ENCODE measurements at places on chromosomes 4 and X. TPM values are rescaled to one million over a fixed set of nuclear protein-coding genes. Genes with fewer than 3 reads are reported as not detected.

DNA sequence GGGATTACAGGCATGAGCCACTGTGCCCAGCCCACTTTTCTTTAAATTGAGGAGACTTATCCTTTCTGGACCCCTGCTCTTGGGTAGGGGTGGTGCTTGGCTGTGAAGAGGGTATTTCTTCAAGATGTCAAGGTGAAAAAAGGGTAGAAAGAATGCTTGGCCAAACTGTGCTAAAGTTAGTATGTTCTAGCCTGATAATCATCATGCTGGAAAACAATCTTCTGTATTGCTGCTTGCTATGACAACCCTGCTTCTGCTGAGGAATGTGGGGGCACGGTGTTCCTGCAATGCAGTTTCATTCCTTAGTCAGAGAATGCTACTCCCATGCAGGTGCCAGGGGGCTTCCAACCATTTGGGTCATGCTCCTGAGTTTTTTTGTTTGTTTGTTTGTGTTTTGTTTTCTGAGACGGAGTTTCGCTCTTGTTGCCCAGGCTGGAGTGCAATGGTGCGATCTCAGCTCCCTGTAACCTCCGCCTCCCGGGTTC lies 4.0 kb upstream of the UBE2A start:
- no peak for DNase-seq
- H3K4me3 ChIP-seq, result no peak overlapping the region
- H3K27me3 ChIP-seq, result no peaks in the 10 kb centered on the region
- no peaks in the 10 kb centered on the region for H3K36me3 ChIP-seq
- H3K27ac ChIP-seq, result no peak overlapping the region

- H3K4me3 ChIP-seq, result peak overlapping the region; percentile 78
- H3K4me1 ChIP-seq, result peaks cover 5% of the 10 kb centered on the region
- DNase-seq, result peak; percentile 21
- H3K36me3 ChIP-seq, result no peaks in the 10 kb centered on the region
These were observed 102.6 kb upstream of the PRKX start for GRCh38 chrX:3815896-3816664.

DNA sequence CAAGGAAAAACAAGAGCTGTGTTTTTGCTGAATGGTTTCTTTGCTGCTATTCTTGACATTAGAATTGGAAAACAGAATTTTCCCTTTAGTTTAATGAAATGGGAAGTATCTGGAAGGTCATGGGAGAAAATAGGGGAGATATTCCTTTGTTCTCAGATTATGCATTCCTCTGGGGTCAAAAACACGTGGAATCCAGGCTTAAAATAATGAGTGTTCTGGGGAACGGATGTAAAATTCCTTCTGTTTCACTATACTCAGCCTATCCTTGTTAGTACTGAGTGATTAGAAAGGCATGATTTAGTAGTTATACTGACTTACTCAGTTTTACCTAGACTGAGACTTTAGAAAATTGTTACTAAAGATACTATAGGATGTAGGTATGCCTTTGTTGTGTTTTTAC lies 107.3 kb downstream of the ARHGAP10 start:
- no peak overlapping the region for H3K4me3 ChIP-seq
- H3K27me3 ChIP-seq, result no peaks in the 10 kb centered on the region
- peaks cover 64% of the 10 kb centered on the region for H3K4me1 ChIP-seq
- peak overlapping the region; percentile 22 for H3K27ac ChIP-seq

- peak overlapping the region; percentile 76 for H3K27ac ChIP-seq
- H3K27me3 ChIP-seq, result no peaks in the 10 kb centered on the region
- H3K36me3 ChIP-seq, result peaks cover 8% of the 10 kb centered on the region
- peaks cover 75% of the 10 kb centered on the region for H3K4me1 ChIP-seq
These were observed 16.3 kb downstream of the SYNPO2 start for GRCh38 chr4:118904935-118905334.

DNA sequence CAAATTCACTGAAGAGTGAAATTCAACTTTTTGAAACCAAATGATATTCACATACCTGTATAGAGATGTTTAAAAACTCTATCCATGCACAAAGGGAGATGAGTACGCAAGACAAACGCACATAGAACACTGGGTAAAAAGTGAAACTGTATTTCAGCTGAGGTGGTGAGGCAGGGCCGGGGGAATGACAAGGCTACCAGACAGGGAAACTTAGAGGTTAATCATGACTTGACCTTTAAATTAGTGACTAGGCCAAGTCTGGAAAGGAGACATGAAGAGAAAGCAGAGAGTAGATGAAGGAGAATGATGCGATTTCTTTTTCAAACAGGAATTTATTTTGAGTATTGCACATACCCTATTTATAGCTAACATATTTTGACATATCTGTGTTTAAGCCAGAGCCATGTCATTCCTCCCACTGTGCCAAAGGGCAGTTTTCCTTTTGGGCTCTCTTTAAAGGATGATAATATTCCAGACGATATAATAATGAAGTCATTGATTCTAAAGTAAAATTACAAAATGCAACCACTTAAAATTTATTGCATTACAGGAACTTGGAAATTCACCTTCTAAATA lies 49.4 kb downstream of the ARHGEF6 start:
- DNase-seq, result no peak
- H3K4me1 ChIP-seq, result peaks cover 25% of the 10 kb centered on the region
- H3K27me3 ChIP-seq, result no peaks in the 10 kb centered on the region
- no peaks in the 10 kb centered on the region for H3K36me3 ChIP-seq
- peak overlapping the region; percentile 78 for H3K27ac ChIP-seq

IL21 gene
- total RNA-seq, result not detected

DNA sequence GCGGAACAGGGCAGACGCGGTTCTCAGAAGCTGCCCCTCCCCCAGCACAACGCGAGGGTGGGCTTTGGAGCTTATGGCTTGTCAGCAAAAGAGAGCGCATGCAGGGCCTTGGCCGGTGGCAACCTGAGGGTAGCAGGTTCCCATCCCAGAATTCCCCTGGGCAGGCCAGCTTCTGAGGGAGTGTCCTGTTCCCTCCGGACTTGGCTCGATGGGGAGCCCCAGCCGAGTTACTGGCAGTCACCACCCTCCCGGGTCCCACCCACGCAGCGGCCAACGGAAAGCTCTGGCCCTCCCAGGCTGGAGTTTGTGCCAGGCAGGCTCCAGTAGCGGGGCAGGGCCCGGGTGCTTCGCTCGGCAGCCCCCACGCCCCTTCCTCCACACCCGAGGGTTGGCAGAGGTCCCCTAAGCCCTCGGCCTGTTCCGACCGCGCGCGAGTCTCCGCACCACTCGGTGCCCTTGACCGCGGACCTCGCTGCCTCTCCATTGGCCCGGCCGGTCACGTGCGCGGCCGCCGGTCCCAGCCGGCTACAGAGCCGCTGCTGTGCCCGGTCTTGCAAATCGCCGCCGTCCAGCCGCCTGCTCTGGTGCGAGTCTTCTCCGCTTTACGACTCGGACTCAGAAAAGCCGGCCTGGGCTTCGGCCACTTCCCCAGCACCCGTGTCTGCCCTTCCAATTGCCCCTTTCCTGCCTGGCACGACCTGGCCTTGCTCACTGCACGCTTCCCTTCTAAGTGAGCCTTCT lies 20.9 kb upstream of the MTM1 start:
- H3K4me1 ChIP-seq, result peaks cover 6% of the 10 kb centered on the region
- H3K27ac ChIP-seq, result peak overlapping the region; percentile 76
- peak overlapping the region; percentile 31 for H3K4me3 ChIP-seq
- peaks cover 4% of the 10 kb centered on the region for H3K27me3 ChIP-seq
- no peaks in the 10 kb centered on the region for H3K36me3 ChIP-seq

GRCh38 chr4:183383606-183384005 lies 60.8 kb upstream of the CDKN2AIP start:
- no peak for DNase-seq
- H3K27me3 ChIP-seq, result no peaks in the 10 kb centered on the region
- no peaks in the 10 kb centered on the region for H3K36me3 ChIP-seq
- H3K4me3 ChIP-seq, result no peak overlapping the region

- no peak overlapping the region for H3K27ac ChIP-seq
- H3K27me3 ChIP-seq, result no peaks in the 10 kb centered on the region
- H3K4me1 ChIP-seq, result no peaks in the 10 kb centered on the region
- H3K4me3 ChIP-seq, result no peak overlapping the region
- no peaks in the 10 kb centered on the region for H3K36me3 ChIP-seq
- no peak for DNase-seq
These were observed 130.8 kb upstream of the ACSL4 start for GRCh38 chrX:109863811-109864210.

GRCh38 chr4:8176547-8177399 lies 18.2 kb upstream of the ABLIM2 start:
- H3K27me3 ChIP-seq, result peaks cover 11% of the 10 kb centered on the region
- no peaks in the 10 kb centered on the region for H3K36me3 ChIP-seq
- H3K4me3 ChIP-seq, result no peak overlapping the region
- peaks cover 26% of the 10 kb centered on the region for H3K4me1 ChIP-seq
- H3K27ac ChIP-seq, result no peak overlapping the region
- DNase-seq, result peak; percentile 51

FATE1 gene
- total RNA-seq, result 0.31 TPM

DNA sequence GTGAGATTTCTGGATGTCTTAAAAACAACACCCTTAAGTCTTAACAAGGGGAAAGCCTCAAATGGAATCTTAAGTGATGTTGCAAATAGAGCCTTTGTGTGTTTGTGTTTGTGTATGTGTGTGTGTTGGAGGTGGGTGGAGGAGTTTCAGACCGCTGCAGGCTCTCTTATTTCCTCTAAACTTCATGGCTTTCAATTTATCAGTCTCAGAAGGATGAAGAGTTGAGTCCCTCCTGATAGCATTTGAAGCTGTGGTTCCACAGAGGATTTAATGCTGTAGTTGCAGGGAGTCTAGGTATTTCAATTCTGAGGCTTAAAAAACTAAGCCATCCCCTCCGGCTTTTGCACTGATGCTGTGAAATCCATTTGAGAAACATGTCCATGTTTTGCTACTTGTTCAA lies 4.3 kb upstream of the AGA start:
- H3K4me3 ChIP-seq, result no peak overlapping the region
- no peak overlapping the region for H3K27ac ChIP-seq
- H3K27me3 ChIP-seq, result no peaks in the 10 kb centered on the region
- no peaks in the 10 kb centered on the region for H3K36me3 ChIP-seq
- no peak for DNase-seq

BEX2 gene
- total RNA-seq, result 2.4 TPM

DNA sequence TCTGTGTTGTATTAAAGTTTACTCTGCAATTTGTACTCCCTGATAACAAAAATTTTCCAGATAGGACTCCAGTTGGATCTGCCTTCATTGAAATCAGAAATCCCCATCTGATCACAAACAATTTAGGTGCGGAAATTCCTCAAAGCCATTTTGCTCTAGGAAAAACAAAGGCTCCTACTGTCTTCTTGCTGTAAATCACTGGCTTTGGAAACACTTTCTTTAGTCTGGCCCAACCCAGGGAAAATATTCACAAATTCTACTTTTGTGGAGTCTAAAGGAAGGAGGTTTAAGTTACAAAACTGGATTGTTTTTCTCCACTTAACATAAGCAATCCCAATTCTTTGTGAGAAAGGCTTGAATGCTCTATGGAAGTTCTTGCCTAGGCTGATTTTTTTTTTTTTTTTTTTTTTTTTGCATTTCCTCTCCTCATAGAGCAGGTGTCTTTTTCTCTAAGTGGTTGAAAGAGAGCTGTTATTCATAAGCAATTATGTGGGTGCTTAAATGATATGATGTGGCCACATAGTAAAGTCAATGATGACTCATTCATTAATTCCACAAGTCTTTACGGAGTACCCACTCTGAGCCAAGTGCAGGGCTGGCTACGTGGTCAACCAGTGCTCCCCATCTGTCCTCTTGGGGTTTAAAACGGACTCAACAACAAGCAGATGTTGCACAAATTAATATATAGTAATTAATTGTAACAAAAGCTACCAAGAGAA lies 261.4 kb downstream of the LDB2 start:
- H3K4me1 ChIP-seq, result no peaks in the 10 kb centered on the region
- H3K27ac ChIP-seq, result no peak overlapping the region
- no peaks in the 10 kb centered on the region for H3K27me3 ChIP-seq
- no peaks in the 10 kb centered on the region for H3K36me3 ChIP-seq
- no peak overlapping the region for H3K4me3 ChIP-seq

NFXL1 gene
- total RNA-seq, result 5.7 TPM

SPRY1 gene
- 55.4 TPM for total RNA-seq

DNA sequence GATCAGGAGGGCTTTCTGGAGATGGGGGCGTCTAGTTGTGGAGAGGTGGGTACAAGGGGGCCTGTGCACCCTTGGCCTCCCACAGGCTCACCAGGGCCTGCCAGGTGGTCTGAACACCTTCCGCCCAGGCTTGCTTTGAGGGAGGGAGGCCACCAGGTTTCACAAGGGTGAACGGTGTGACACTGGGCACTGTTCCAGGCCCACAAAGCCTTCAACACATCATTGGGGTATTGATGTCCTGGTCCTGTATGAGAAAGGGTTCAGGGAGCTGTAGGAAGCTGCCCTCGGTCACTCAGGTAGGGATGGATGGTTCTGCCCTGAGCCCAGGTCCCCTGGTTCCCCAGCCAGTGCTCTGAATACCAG lies 6.0 kb downstream of the HTRA3 start:
- no peak overlapping the region for H3K27ac ChIP-seq
- no peak overlapping the region for H3K4me3 ChIP-seq
- DNase-seq, result peak; percentile 14
- peaks cover 67% of the 10 kb centered on the region for H3K4me1 ChIP-seq
- H3K36me3 ChIP-seq, result no peaks in the 10 kb centered on the region

GRCh38 chr4:120549011-120549570 lies 373.4 kb downstream of the PRDM5 start:
- H3K27me3 ChIP-seq, result no peaks in the 10 kb centered on the region
- H3K36me3 ChIP-seq, result no peaks in the 10 kb centered on the region
- no peak overlapping the region for H3K4me3 ChIP-seq
- no peaks in the 10 kb centered on the region for H3K4me1 ChIP-seq
- no peak for DNase-seq
- no peak overlapping the region for H3K27ac ChIP-seq

SORBS2 gene
- 2,103 TPM for total RNA-seq

DNA sequence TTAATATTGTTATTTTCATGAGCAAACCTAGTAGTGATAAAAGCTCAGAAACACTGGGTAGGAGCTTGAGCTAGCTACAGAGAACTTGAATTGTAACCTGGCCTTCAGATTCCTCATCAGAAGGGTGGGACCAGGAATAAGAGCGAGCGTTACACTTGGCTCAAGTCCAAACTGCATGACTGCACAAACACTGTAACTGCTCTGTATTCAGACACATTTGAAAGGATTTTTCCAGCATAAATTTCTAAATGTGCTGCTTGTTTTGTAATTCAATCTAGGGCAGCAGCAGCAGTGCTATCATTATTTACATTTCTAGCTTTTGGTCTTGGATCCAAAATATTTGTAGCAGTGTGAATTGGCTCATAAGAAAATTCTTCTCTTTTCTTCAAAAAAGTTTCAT lies 133.0 kb upstream of the TMLHE start:
- H3K36me3 ChIP-seq, result no peaks in the 10 kb centered on the region
- H3K4me1 ChIP-seq, result peaks cover 8% of the 10 kb centered on the region
- H3K4me3 ChIP-seq, result no peak overlapping the region
- no peaks in the 10 kb centered on the region for H3K27me3 ChIP-seq
- no peak for DNase-seq

CT45A2 gene
- total RNA-seq, result not detected

DNA sequence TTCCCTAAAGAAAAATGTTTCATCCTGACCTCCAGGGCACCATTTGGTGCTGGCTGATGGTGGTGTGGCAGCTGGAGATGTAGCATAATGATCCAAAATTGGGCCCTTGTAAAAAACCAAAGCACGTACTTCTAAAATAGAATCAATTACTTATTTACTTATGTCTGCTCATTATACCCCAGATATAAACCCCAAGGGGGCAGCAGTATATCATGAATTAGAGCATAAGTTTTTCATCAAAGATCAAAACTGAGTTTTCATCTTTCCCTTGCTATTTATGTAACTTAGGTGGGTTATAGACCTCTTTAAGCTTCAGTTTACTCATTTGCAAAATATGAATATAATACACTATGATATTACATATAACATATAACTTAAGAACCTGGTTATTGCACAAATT lies 241.1 kb downstream of the TACR3 start:
- no peaks in the 10 kb centered on the region for H3K4me1 ChIP-seq
- H3K36me3 ChIP-seq, result no peaks in the 10 kb centered on the region
- H3K27ac ChIP-seq, result no peak overlapping the region
- DNase-seq, result no peak
- no peak overlapping the region for H3K4me3 ChIP-seq
- H3K27me3 ChIP-seq, result no peaks in the 10 kb centered on the region
